ENCODE measurements at places on chromosomes 11 and 22.

DNA sequence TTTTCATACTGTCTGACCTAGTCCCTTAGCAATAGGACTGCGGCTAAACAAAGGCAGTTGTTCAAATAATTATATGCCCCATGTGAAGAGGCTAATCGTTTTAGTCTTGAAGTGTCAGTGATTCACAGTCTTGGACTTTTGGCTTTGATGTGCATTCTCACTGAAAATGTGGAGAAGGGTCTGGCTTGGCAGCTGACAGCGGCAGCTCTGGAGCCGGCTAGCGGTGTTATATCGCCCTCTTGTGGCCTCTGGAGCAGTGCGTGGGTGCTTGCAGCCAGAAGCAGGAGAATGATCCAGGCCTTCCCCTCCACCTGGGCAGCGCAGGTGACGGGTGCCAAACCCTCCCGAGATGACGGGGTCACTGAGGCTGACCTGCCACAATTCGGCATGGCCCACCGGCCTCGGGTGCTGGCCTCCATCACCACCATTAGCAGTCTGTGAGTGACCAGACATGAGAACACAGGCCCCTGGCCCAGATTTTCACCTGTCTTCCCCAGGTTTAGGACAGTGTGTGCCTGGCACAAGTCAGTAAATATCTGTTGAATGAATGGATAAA lies 90.3 kb upstream of the PITPNB start:
- peak; percentile 37 for DNase-seq

GRCh38 chr11:6249770-6250555 lies 9.7 kb upstream of the CCKBR start:
- peak; percentile 58 for DNase-seq

DNA sequence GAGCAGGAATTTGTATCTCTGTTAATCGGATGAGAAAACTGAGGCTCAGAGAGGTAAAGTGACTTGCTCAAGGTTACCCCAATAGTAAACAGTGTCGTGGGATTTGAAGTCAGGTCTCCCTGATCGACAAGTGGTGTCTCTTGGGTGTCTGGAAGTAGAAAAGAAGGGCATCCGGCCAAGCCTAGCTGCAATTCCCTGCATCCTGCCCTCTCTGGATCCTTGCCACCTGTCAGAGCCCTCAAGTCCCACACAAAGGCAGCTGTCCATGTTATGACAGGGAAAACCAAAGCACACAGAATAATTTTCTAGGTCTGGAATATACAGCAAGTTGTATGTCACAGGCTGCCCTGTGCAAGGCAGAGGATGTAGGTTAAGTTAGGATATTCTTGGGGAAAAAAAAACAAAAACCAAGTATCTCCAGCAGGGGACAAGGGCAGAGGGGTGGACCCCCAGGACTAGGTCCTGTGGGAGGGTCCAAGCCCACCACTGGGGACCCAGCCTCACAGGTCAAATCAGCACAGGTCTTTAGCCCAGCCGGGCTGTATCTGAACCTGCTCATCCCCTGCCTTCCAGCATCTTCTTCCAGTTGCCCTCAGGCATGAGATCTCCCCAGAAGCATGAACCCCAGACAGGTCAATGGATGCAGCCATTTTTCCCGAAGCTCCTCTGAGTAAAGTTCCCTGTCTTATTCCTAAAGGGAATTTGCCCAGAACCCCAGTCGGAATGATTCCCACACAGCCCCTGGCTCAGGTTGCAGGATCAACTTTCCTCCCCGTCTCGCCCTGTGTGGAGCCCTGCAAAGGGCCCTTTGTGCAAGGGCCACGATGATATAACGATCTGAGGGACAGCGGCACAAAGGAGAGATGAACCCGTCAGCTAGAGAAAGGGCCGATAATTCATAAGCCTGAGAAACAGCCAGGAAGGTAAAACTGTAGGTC lies 15.0 kb downstream of the USH1C start:
- DNase-seq = no peak

GRCh38 chr11:75105462-75105925 lies 8.8 kb upstream of the OR2AT4 start:
- no peak for DNase-seq

GRCh38 chr11:134052395-134052987 lies 16.4 kb upstream of the JAM3 start:
- DNase-seq = no peak

- DNase-seq = no peak
Measured at GRCh38 chr22:50071432-50072166, 13.5 kb upstream of the TTLL8 start.

GRCh38 chr11:30426781-30427180 lies 103.9 kb downstream of the ARL14EP start:
- DNase-seq = no peak

DNA sequence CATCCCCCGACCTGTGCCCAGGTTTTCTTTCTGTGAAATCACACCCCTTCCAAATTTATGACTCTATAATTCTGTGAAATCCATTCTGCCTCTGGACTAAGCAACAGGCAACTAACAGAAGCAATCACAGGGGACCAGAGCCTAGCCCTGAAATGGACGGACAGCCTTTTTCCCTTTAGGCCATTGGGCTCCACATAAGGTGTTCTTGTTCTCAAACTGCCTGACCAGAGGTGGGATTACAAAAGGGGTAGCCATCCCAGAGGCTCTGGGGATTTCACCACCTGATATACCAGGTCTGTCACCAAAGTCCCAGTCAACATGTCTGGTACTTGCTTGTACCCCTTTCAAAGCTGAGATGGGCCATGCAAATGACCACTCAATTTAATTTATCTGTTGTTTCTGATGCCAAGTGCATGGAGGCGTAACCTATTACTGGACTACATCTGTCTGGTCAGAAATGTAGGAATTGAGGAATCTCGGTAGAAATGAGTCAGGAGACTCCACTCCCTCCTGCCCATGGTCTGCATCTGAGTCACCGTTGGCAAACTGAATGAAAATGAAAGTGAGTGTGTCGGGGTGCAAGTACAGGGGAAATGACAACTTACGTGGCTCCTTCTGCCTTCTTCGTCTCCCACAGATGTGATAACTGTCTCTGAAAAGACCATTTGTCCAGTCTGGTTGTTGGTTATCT lies 10.2 kb downstream of the DKK3 start:
- no peak for DNase-seq

GRCh38 chr11:2519862-2520735 lies 75.3 kb downstream of the KCNQ1 start:
- peak; percentile 13 for DNase-seq
